HepG2 (cell line): ENCODE measurements at places on chromosomes 3 and 15.

GRCh38 chr3:129058441-129059200, 2.0 kb upstream of the GP9 start:
- no peak for DNase-seq

DNA sequence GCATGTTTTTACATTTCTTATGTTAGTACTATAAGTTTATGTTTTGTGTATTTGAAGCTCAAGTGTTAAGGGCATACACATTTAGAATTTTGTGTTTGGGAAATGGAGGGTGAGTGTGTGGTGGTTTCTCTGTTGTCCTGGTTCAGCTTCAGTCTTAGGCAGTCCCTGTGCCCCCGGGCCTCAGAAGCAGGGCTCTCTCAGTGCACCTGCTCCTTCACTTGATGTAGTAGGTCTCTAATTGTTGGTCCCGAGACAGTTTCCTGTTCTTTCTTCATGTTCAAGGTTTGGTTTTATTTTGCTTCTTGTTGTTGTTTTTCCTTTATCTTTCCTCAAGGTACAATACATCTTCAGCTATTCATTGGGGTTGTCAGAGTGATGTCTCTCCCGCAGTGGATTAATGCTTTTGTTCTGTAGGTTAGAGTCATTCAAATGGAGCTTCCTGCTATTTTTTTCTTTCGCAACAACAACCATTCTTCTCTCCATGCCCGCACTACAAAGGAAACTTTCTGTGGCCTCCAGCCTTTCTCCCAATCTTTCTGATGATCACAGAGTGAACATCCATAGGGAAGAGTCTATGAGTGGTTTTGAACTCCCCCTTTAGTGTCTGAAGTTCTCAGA, 177.8 kb upstream of the GOLGA6L4 start:
- no peak for DNase-seq

GRCh38 chr3:32819551-32820348, 2.0 kb downstream of the TRIM71 start:
- no peak for DNase-seq

- DNase-seq, result no peak
These were observed 282.3 kb downstream of the CNTN3 start for GRCh38 chr3:74332165-74332564.

DNA sequence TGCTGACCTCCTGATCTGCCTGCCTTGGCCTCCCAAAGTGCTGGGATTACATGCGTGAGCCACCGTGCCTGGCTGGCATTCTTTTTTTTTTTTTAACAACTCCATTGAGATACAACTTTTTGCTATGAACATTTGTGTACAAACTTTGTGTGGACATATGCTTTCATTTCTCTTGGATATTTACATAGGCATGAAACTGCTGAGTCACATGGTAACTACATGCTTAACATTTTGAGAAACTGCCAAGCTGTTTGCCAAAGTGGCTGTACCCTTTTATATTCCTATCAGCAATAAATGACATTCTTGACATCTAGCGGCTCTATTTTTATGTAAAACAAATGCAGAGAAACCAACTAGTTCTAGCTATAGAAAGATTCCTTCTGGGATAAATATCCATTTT, 8.7 kb upstream of the YEATS2 start:
- no peak for DNase-seq

DNA sequence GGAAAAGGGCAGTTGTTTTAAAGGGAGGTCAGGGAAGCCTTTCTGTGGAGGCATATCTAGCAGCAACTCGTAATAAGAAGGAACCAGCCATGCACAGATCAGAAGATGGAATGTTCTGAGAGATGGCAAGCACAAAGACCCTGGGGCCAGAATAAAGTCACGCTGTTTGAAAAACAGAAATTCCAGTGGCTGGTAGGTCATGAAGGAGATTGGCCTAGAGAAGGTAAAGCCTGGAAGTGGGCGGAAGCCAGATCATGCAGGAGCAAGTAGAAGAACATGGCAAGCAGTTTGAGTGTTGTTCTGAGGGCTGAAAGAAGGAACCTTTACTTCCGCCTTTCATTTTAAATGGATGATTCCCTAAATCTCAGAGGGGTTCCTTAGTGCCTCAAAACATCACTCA, 208.1 kb upstream of the PPP2R3A start:
- DNase-seq, result no peak
